ENCODE measurements at places on chromosomes 2 and 18. TPM values are rescaled to one million over a fixed set of nuclear protein-coding genes. Genes with fewer than 3 reads are reported as not detected.

The CXCR4 gene
- 10.4 TPM for total RNA-seq

The ACTR2 gene
- 193 TPM for total RNA-seq

The TCF4 gene
- 56.8 TPM for total RNA-seq

DNA sequence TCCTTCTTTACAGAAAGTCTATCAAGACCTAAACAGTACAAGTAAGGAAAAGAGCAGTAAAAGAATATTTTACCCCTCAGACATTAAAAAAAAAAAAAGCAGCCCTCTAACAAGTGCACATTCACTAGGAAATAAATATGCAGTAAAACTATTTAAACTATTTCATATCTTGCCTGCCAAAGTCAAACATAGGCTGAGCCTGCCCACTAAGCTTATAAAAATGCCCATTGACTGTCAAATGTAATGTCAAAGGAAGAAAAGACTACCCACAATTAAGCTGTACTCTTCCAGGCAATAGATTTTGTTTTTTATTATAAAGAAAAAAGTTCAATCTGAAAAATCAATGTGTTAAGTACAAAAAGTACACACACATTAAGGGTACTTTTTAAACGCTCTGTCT lies 11.8 kb downstream of the ALS2 start:
- DNase-seq, result no peak
- no peaks in the 10 kb centered on the region for H3K27me3 ChIP-seq
- peaks cover 9% of the 10 kb centered on the region for H3K36me3 ChIP-seq

DNA sequence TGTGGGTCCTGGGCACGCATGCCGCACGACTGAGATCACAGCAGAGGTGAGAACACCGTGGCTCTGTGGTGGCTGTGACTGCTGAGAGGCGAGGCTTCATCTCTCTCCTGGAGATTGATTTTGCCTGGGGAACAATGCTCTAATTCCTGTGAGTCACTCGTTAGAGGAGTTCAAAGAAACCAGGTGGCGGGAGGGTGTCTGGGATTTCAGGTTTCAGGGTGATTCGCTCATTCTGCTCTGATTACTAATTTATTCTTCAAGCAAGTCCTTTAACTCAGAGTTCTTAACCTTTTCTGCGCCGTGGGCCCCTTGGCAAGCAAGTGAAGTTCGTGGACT lies 56.3 kb downstream of the GLI2 start:
- no peak for DNase-seq
- peak overlapping the region; percentile 60 for H3K27ac ChIP-seq
- H3K4me3 ChIP-seq, result no peak overlapping the region
- H3K4me1 ChIP-seq, result peaks cover 10% of the 10 kb centered on the region

DNA sequence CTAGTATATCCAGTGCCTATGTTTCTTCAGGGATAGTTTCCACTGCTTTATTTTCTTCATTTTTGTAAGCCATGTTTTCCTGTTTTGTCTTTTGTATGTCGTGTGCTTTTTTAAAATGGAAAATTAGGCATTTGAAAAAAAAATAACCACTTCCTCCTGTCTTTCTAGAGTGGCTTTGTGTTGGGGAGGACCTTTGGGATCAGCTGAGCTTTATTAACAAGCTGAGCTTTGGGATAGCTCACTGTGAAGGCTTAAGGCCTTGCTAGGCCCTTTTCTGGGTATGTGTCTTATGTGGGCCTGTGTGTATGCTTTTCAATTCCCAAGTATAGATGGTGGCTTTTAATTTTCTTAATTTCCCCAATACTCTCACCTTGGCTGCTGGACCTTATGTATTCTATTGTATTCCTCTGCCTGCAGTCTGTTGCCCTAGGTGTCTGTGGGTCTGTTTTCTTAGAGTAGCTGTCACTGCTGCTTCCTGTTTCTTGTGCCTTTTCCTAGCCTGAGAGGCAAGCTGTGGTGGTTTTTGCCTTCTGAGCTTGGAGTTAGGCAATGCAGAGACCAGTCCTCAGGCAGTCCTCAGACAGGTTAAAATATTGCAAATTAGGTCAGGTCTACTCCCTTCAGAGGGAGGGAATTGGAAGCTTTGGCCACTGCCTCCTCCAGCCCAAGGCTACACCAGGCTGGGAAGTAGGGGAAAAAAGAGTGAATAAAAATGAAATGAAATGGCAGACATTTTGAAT lies 134.7 kb downstream of the LDLRAD4 start:
- no peaks in the 10 kb centered on the region for H3K4me1 ChIP-seq
- H3K27me3 ChIP-seq, result no peaks in the 10 kb centered on the region
- H3K4me3 ChIP-seq, result no peak overlapping the region
- H3K36me3 ChIP-seq, result peaks cover 4% of the 10 kb centered on the region

- peaks cover 37% of the 10 kb centered on the region for H3K36me3 ChIP-seq
- no peaks in the 10 kb centered on the region for H3K27me3 ChIP-seq
- H3K27ac ChIP-seq, result no peak overlapping the region
- peaks cover 56% of the 10 kb centered on the region for H3K4me1 ChIP-seq
- H3K4me3 ChIP-seq, result no peak overlapping the region
- DNase-seq, result no peak
Measured at GRCh38 chr2:149158957-149159356, 120.5 kb downstream of the LYPD6B start.

DNA sequence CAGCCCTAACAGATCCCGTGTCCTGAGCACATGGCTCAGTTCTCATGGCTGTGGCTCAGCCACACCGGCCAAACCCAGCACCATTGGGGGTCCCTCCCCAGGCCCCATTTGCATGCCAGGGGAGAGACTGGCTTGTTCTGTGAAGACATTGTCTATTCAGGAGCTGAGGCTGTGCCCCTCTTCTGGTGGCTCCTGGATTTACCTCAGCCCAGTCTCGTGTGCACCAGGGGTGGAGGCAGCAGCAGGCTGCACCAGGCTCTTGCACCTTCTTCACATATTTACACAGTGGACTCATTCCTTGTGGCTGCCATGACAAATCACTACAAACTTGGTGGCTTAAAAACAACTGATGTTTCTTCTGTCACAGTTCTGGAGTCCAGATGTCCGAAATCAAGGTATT lies 92.4 kb upstream of the ITGA6 start:
- no peaks in the 10 kb centered on the region for H3K36me3 ChIP-seq
- DNase-seq, result no peak
- peaks cover 7% of the 10 kb centered on the region for H3K4me1 ChIP-seq
- peaks cover 26% of the 10 kb centered on the region for H3K27me3 ChIP-seq
